ENCODE measurements at places on chromosomes 1 and 21.
A peak's percentile ranks its signal among the peaks of the same experiment; 100 is the strongest.

DNA sequence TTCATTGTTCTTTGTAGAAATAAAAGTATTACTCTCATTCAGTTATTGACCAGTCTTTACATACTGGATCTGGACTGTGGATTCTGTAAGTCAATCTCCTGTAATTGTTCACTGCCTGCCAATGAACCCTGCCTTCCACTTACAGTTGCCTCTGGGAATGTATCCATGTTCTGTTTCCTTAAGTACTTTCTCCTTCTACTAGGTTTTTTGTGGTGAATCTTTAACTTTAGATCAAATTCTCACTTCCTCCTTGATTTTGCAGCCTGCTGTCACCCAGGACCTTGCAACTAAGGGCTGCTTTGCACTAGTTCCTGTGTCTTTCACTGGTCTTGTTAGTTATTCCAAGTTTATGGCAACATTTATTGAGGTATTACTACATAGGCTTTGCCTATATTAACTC, 28.2 kb upstream of the ANKRD13C start:
- no peak for DNase-seq

DNA sequence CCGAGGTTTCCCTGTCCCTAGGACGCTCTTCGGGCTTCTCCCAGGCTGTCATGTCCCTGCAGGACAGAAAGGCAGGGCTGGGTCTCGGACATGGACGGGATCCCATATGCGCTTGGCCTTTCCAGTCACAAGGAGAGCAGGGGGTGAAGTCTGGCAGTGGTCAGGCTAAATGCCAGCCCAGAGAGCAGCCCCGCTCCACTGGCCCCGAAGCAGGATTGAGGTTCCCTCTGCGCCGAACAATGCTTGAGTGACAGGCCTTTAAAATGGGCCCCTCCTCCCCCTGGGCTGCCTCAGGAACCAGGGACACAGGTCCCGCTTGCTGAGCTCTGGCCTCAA, 12.7 kb downstream of the DRAXIN start:
- DNase-seq, result no peak

DNA sequence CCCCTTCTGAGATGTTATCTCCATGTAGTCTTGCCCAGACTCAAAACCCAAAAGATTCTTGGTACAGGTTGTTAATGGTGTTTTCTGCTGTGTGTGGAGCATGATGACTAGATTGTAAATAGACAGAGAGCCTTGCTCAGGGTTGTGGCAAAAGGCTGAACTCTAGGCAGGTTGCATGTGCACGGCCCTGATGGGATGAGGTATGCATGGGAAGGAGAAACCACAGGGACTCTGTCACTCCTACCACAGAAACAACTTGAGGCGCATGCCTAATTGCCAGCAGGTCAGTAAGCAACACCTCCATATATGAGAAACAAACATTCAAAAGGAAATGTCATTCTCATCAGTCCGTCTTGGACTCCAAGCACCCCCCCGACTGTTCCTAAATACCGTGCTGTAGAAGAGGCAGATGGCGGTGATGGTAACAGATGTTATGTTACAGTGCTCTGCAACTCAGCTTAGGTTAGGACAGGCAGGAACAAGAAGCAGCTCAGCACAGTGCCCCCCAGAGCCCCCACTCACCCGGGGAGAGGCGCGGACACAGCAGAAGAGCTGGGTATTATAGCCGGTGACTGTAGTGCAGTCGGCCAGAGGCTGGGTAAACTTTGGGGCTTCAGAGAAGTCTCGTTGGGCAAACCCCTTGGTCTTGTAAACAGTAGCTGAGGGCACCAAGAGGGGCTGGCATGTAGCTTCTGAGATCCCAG, 10.9 kb downstream of the MYBPHL start:
- no peak for DNase-seq

GRCh38 chr1:202649553-202650392, 60.5 kb downstream of the SYT2 start:
- no peak for DNase-seq

- DNase-seq, result peak; percentile 30
Observed at GRCh38 chr1:91070298-91070697, 48.5 kb upstream of the ZNF644 start.

GRCh38 chr1:183444243-183444642, 26.1 kb upstream of the NMNAT2 start:
- no peak for DNase-seq

DNA sequence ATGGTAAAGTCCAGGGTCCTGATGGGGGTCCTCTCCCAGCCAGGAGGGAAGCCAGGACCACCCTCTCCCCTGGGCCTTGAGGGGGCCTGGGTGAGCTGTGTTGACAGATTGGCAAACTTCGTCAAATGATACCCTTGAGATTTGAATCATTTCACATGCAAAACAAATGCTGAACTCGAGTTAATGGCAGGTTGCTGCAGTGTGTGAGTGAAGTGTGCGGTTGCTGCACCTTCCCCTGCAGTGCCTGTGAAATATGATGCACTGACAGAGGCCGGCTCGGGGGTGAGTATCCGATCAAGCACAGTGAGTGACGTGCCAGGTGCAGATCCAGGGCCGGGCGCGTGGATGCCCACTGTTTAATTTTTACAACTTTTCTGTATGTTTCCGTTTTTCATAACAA, 5.7 kb upstream of the KRTAP12-1 start:
- DNase-seq, result no peak

- no peak for DNase-seq
Observed at GRCh38 chr1:233238884-233239431, 56.6 kb downstream of the PCNX2 start.

DNA sequence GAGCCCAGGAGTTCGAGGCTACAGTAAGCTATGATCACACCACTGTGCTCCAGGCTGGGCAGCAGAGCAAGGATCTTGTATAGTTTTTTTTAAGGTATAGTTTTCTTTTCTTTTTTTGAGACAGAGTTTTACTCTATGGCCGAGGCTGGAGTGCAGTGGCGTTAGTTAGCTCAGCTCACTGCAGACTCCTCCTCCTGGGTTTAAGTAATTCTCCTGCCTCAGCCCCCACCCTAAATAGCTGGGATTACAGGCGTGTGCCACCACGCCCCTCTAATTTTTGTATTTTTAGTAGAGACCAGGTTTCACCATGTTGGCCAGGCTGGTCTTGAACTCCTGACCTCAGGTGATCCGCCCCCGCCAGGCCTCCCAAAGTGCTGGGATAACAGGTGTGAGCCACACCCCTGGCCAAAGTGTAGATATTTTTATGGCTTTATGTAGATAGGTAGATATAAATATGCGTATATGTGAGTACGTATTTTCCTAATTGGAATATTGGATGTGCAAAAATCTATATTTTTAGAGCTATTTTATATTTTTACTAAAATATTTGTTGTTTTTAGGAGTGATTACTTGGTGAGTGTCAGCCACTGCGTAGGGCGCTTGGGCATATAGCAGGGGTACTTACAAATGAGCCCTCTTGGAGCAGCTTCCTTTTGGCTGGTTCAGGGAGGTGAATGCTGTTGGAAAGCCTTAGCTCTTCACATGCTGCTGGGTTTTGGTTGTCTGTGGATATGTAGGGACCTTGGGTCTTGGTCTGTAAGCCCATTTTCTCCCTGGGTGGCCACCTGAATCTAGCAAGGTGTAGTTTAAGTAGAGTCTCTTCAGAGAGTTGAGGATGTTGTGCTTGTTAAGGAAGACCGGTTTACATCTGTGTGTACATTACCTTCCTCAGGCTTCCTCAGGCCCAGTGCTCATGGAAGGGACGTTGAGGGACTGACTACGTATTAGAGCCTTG, 9.5 kb downstream of the KDM4A start:
- DNase-seq, result no peak

GRCh38 chr1:3255680-3256079, 186.7 kb downstream of the PRDM16 start:
- no peak for DNase-seq

GRCh38 chr1:39204441-39205081, at the start of gene MACF1:
MACF1 (plus strand) TSS chr1:39204695; CDS start chr1:39205023, 328 bp downstream.
- DNase-seq, result no peak
